ENCODE measurements at places on chromosomes 6 and 20.

DNA sequence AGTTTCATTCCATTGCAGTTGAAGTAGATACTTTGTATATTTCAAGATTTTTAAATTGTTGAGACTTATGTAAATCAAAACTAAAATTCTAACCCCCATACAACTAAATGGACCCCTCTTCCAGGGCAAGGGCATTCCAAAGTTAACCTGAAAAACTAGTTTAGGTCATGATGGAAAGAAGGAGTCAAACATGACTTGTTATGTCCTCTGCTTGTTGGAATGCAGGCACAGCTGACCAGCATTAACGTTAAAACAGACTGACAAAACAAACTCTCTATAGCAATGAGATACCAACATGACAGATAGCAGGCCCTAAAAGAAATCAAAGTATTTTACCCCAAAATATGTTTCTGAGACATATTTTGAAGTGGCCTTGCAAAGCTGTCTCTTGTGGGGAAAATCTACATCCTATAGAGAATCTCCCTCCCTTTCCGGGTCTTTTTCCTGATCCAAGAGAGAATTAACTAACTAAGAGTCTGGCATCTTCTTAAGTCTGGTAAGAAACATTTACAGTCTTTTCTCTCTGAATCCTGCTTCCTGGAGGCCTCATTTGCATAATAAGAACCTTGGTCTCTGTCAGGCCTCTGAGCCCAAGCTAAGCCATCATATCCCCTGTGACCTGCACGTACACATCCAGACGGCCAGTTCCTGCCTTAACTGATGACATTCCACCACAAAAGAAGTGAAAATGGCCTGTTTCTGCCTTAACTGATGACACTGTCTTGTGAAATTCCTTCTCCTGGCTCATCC is 124.3 kb upstream of the ATXN1 start:
- DNase-seq, result no peak

GRCh38 chr20:43531091-43531443 is 23.6 kb downstream of the L3MBTL1 start:
- no peak for DNase-seq

- DNase-seq, result no peak
Measured at GRCh38 chr6:167145461-167145860, 12.3 kb downstream of the GPR31 start.

- DNase-seq, result peak; percentile 61
Measured at GRCh38 chr6:125198398-125198937, 44.9 kb downstream of the TPD52L1 start.

- DNase-seq, result no peak
Measured at GRCh38 chr6:91659891-91660290, 1073.0 kb upstream of the MAP3K7 start.

GRCh38 chr20:43534791-43535350 is 24.0 kb upstream of the SGK2 start:
- DNase-seq, result no peak

- no peak for DNase-seq
Measured at GRCh38 chr20:11520596-11520995, 397.1 kb upstream of the BTBD3 start.
